Stimulated activated CD8-positive, alpha-beta memory T cell treated with anti-CD3 and anti-CD28 coated beads, Interleukin-15, amount 100 ng/mL, for 4 hours (primary cell): ENCODE measurements at places on chromosomes 4 and X.

GRCh38 chr4:2322841-2323240, 60.9 kb upstream of the MXD4 start:
- no peak for DNase-seq

- no peak for DNase-seq
These were observed 84.0 kb downstream of the PHKA2 start for GRCh38 chrX:18899796-18900380.

DNA sequence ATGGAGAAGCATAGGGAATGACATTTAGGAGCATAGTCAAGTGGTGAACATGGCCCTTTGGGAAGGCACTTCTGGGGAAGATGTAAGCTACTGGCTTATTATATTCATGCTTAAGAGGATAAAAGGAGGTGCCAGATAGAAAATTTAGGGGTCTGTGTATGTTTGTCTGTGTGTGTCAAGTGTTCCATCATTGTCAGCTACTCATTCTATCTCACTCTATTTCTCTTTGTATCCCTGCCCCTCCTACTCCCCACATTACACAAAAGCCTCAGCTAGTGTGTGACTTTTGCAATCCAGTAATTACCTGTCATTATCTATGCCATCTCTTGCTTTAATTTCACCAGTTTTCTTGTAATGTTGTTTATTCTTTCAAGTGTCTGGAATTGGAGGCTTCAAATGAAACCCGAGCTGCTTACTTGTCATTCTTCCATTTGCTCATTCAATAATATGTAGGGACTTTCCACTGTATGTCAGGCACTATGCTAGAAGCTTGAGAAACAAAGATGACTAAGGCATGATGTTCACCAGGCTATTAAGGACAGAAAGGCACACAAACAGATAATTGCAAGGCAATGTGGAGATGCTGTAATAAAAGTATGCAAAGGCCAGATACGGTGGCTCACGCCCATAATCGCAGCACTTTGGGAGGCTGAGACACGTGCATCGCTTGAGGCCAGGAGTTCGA, 229.8 kb upstream of the TEX13C start:
- no peak for DNase-seq

GRCh38 chrX:134365904-134366303, 94.1 kb upstream of the HPRT1 start:
- DNase-seq: no peak

GRCh38 chrX:9414416-9414815, 50.4 kb upstream of the TBL1X start:
- no peak for DNase-seq

DNA sequence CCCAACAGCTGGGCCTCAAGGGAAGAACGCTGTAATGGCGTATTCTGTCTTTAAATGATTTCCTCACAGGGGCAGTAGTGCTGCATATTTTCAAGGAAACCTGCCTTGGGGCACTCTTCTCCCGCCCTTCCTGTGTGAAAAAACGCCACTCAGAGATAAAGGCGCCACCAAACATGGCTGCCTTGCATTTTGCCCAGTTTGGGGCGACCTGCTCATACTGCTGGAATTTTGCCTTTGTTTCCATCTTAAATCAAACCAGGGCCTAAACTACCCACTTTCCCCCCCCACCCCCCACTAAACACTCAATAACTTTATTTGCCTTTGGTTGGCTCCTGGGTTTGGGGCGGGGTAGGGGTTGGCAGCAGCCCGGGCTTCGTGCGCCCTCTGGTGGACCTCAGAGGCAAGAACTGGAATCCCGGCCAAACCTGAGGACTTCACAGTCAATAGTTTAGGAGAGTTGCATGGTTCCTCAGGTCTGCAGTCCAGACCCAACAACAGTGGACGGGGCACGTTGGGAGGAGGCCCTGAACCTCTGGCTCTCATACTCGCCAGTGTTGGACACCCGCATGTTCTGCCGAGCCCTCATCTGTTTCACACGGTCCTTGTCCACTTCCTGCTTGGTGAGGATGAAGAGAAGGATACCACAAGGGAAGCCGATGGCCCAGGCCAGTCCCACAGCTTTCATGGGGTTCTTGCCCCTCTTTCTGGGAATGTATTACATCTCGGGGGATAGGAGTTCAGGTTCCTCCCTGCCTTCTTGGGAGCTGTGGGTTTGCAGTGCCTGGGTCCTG, 220.1 kb upstream of the STK26 start:
- DNase-seq: no peak

GRCh38 chrX:103631145-103631544, 2.4 kb downstream of the TCEAL1 start:
- DNase-seq: no peak

- DNase-seq: no peak
These were observed 29.5 kb upstream of the XIAP start for GRCh38 chrX:123830309-123830708.

DNA sequence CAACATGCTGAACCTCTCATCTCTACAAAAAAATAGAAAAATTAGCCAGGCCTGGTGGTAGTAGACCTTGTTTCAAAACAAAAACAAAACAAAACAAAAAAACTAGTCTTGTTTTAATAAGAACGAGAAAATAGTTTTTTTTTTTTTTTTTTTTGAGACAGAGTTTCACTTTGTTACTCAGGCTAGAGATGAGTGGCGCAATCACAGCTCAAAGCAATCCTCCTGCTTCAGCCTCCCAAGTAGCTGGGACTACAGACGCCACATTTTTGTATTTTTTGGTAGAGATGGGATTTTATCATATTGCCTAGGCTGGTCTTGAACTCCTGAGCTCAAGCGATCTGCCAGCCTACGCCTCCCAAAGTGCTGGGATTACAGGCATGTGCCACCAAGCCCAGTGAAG, 47.7 kb upstream of the UGDH start:
- no peak for DNase-seq

DNA sequence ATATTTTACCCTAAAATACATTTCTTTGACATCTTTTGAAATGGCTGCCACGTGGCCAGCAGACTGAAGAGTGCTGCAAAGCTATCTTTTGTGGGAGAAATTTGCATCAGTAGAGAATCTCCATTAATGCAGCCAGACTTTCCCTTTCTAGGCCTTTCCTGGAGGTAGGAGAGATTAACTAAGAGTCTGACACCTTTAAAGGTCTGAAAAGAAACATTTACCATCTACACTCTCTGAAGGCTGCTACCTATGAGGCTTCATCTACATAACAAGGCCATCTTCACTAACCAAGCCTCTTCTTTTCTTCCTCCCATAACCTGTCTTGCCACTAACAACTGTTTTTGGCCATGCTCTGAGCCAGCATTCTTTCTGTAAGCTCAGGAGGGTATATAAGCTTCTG, 17.8 kb upstream of the SPRY1 start:
- DNase-seq: no peak

- DNase-seq: no peak
These were observed 83.3 kb downstream of the STK32B start for GRCh38 chr4:5134620-5135019.

DNA sequence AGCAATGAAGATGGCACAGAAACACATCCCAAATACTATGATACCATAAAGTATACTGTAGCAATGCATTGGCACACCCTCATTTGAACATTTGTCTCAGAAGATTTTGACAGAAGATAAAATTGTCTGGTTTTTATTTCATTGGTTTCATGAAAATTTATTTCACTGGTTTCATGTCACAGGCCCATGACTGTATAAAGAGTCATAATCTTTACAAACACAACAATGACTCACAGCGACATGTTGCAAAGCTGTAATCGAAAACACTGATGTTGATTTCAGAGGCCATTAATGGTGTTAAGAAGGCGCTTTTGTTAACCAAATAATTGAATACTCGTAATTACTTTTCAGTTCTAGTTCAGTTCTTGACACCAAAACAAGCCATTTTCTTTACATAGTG, 8.1 kb upstream of the DTHD1 start:
- no peak for DNase-seq

- DNase-seq: no peak
These were observed 5.7 kb downstream of the TCEANC start for GRCh38 chrX:13658602-13659001.

DNA sequence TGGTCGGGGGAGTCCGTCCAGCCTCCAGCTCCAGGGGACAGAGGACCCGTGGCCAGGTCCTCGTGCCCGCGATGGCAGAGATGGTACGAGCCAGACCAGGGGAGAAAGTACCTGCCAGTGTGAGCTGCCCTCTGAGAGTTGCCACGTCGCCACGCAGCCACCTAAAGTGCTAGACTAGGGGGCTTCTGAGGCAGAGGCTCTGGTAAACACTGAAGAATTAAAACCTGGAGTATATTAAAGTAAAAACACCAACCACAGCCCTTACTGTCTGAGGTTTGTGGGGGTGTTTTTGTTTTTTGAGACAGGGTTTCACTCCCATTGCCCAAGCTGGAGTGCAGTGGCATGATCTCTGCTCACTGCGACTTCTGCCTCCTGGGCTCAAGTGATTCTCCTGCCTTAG, 60.1 kb upstream of the SORCS2 start:
- no peak for DNase-seq

DNA sequence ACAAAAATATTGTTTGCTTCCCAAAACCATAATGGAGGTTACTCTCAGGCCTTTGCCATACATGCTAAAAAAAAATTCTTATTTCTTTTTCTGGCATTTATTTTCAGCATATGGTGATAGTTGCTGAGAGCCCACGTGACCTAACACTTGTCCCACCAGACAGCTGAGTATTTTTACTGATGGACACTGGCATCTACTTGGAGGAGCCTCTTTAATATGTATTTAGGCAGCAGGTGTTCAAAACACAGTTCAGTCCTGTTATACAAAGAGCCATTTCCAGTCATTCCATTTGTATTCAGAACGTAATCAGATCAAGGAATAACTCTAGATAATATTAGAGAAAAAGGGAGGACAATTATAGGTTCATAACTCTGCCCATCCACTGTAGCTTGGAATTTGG, 95.5 kb downstream of the CXCL13 start:
- DNase-seq: no peak
